ENCODE measurements at places on chromosomes 2 and 18. TPM values are rescaled to one million over a fixed set of nuclear protein-coding genes. Genes with fewer than 3 reads are reported as not detected.
A peak's percentile ranks its signal among the peaks of the same experiment; 100 is the strongest.

C2orf72 gene
- total RNA-seq, result 2.6 TPM

- DNase-seq, result no peak
Measured at GRCh38 chr18:12306752-12307700, 1.0 kb upstream of the TUBB6 start.

DNA sequence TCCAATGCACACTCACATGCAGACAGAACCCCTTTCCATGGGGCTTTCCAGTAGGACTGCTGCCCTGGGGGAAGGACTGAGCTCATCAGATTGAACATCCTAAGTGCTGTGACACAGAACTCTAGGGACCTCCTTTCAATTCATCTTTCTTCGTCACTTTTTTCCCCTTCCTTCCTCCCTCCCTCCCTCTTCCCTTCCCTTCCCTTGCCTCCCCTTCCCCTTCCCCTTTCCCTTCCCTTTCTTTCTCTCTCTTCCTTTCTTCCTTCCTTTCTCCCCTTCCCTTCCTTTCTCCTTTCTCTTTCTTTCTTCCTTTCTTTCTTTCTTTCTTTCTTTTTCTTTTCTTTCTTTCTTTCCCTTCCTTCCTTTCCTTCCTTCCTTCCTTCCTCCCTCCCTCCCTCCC lies 39.6 kb upstream of the GATA6 start:
- DNase-seq, result no peak

DNA sequence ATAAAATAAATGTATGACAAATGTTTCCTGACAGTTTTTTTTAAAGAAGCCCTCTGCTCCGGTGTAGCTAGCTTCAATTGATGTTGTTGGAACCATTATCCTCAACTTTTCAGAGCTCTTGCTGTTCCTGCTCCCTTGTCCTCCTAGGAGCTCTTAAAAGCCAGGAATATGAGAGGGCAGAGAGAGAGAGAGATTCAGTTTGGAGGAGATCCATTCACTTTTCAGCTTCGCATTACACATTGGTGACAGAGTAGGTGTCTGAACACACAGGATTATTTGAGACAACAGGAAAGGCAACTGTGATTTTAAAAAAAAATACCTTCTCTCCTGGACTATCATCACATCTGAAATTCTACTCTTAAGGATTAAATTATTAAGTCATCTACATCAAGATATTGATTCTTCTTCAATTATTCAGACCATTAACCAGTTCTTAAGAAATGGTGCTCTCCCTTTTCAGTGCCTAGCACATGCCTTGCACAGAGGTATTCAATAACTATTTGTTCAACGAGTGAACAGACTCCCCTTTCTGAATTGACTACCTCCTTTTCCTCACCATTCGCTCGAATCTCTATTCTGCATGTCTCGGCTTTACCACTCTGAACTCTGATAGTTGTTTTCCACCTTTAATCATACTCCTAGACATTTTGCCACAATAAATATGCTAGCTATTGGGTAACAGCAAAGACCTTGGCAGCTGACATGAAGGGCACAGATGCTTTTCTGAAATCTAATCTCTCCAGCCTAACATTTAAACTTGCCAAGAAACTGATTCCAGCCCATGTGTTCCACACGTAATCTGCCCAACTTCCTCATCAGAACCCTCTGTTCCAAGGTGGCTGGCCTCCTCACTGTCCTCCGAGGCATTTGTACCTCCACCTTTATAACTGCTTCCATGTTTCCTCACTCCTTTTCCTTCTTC lies 28.6 kb upstream of the SLC35F5 start:
- no peak for DNase-seq

DNA sequence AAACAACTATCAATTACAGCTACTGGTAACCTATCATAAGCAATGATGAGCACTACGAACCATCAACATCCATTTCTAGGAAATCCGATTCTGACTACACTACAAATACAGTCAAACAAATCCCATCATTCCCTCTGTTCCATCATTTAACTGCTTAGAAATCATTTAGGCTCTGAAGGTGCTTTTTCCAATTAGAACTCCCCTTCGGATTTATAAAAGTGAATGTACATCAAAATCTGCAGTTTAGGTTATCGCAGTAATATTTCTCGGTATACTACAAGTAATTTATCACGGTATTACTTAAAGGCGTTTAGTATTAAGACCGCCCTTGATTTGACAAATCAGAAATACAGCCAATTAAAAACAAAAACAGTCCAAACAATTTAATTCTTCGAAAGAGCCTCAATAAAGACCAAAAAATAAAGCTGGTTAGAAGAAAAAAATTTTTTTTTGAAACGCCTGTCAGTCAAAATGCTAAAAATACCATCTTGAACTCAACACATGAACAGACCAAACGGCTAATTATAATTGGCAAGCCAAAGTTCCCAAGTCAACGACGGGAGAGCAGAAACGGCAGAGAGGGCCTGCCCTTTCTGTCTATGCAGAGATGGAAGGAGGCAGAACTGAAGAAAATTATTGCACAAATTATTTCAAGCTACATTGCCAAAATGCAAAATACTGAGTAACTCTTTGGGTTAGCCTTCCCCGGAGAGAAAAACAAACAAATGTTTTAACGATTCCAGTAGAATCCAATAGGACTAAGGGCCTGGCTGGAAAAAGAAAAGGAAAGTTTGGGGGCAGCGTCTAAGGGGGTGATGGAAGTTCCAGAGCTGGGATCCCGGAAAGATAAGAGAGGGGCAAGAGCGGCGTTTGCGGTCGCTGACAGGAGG lies 1.2 kb downstream of the VPS54 start:
- DNase-seq, result peak; percentile 21

- DNase-seq, result no peak
Measured at GRCh38 chr2:96264656-96265348, 995 bp downstream of the TMEM127 start.

DNA sequence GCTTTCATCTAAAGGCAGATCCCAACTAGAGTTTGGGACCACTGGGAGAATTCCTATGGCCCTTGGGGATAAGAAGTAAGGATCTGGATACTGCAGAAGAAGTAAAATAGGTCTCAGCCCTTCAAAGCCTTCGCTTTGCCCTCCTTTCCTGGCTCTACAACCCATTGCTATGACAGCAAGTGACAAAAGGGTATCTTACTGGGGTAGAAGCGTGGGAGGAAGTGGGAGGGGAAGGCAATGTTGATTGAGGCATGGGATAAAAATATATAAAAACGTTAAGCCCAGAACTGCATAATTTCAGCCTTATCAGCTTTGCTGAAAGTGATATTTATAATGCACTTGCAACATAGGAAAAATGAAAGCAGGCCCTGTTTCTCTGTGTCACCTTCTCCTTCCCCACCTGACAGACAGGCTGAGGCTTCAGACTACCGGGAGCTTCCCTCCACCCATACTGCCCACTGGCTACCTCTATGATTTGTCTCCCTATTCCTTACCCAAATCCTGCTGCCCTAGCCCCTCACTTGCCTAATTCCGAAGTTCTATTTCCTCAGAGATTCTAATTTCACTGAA lies 14.9 kb upstream of the SOS1 start:
- no peak for DNase-seq

- no peak for DNase-seq
Measured at GRCh38 chr2:127330753-127331152, 36.8 kb upstream of the ERCC3 start.

GRCh38 chr2:224930124-224930523 lies 112.1 kb downstream of the DOCK10 start:
- DNase-seq, result no peak

DNA sequence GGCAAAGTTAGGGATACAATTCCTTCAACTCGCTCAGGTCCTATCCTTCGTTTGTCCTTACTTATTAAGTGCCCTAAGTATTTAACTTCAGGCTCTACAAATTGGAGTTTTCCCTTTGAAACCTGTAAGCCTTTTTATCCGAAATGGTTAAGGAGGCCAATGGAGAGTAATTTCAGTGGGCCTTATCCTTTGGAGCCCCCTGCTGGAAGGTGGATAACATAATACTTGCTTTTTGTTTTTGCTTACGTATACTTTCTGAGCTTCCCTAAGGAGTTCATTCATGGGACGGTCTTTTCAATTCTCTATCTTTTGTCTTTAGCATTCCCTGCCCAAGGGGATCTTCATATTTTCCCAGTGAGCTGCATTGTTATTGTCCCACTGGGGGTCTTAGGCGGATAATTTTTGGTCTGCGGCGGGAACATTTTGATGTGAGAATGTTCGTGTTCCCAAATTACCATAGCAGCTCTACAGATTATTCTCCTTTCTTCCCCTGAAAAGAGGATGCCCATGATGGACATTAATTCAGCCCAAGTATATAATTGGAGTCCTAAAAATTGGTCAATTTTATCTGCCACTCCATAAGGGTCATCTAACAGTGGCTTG lies 34.4 kb upstream of the TRAPPC8 start:
- peak; percentile 50 for DNase-seq

GRCh38 chr18:44582456-44582855 lies 98.2 kb upstream of the SETBP1 start:
- DNase-seq, result no peak

GRCh38 chr2:224694502-224694901 lies 21.7 kb downstream of the CCDC195 start:
- no peak for DNase-seq

CAPN14 gene
- not detected for total RNA-seq

C2orf78 gene
- total RNA-seq, result not detected

GRCh38 chr2:65415091-65415490 lies 17.3 kb downstream of the SPRED2 start:
- no peak for DNase-seq

NT5C1B gene
- not detected for total RNA-seq
